SHP77 (cell line): ENCODE measurements at places on chromosomes 2 and 18.

DNA sequence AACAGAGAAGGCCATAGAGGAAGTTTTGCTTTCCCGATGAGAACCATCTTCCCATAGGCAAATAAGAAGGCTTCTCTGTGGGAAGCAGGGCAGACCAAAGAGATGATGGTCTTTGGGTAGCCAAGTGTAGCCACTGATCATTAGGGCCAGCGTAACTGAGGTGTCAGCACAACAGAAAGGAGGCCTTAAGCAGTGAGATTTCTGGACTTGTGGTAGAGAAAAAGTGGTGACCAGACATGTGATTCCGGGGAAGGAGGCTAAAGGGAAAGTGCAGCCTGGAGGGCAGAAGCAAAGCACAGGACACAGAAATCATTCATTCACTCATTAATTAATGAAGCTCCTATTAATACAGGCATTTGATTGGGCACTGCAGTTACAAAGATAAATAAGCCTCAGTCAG is 15.4 kb downstream of the EVA1A start:
- DNase-seq: no peak

GRCh38 chr2:170420961-170421687 is 243.2 kb downstream of the MYO3B start:
- DNase-seq: no peak

DNA sequence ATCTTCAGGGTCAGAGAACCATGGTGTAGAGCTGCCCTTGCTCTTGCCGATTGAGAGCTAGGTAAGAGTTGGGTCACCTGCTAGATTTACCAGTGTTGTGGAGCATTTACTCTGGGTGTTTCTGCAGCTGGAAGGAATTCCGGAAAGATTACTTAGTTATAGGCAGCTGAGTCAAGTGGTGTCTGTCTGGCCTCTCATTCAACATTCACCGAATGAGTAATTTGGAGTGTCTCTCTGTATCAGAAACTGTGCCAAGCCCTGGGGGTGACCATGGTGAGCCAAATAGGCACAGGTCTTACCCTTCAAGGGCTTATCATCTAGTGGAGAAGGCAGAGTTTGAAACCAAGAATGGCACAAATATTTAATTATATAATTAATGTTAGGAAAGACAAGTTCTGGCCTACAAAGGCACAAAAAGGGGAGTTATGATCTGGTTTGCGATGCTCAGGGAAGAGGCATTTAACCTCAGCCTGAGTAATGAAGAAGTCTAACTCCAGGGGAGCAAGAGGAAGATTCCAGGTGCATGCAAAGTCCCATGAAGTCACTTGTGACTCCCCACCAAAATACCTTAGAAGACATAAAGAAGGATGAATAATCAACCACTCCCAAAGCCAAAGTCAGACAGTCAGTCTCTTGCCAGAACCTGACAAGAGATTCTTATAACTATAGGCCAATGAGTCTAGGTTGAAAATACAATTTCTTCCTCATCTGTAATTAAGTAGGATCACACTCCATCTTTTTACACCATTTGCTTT is 12.5 kb downstream of the SETBP1 start:
- no peak for DNase-seq

DNA sequence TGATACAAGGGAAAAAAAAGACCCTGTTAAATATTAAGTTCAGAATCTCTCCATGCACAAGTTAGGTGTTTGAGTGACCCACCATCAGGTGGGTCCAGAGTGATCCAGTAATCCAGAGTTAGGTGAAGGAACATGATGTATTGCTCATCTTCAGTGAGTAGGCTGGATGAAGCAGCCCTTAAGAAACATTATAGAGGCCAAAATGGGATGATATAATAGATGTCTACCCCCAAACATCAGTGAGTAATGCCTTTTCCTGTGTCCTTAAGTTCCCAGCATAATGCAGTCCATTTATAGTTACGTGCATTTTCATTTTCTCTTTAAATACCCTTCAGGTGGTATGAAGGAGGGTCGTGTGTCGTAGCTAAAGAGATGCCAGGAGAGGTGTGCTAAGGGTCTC is 89.6 kb downstream of the MAP4K4 start:
- no peak for DNase-seq

- DNase-seq: no peak
Observed at GRCh38 chr2:69918401-69918800, 3.5 kb downstream of the MXD1 start.

DNA sequence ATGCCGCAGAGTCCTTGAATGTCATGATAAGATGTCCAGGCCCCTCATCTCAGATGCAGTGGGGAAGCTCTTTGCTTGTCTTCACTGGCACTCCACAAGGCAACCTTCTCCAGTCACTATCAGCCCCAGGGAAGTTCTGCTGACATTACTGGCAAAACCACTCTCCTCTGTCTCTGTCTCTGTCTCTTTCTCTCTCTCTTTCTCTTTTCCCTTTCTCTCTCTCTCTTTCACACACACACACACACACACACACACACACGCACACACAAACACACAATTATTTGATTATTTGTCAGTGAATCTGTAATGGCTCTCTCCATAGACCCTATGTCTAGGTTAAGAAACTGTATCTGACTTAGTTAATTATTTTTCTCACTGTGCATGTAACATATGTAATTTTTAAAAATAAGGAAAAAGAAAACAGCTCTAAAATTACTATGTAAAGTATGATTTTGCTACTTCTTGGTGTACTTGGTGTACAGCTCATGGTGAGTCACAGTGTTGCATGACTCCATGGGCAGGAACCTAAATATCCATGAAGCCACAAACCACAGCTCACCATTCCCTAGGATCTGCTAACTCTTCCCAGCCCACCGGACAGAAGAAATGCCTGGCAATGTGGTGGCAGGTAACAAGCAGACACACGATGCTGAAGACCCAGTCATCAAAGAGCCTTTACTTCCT is 594.9 kb upstream of the ID2 start:
- no peak for DNase-seq

DNA sequence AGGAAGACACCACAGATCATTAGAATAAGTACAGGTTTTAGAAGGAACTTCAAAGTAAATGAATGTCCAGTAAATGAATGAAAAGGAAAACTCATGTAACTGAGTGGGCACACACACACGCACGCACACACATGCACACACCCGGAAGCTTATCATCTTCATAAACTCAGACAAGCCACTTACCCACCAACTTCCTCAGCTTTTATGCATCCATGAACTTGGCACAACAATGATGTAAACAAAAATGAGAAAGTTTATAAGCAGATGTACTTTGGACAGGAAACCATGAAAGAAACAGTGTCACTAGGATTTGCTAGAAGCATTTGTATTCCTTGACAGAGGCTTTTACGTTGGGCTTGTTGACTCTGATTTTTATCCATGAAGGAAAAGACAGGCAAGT is 23.2 kb downstream of the RNF152 start:
- no peak for DNase-seq

GRCh38 chr18:78542204-78542603 is 437.4 kb upstream of the SALL3 start:
- DNase-seq: no peak

- DNase-seq: no peak
Observed at GRCh38 chr2:147512206-147512605, 332.6 kb upstream of the ACVR2A start.

DNA sequence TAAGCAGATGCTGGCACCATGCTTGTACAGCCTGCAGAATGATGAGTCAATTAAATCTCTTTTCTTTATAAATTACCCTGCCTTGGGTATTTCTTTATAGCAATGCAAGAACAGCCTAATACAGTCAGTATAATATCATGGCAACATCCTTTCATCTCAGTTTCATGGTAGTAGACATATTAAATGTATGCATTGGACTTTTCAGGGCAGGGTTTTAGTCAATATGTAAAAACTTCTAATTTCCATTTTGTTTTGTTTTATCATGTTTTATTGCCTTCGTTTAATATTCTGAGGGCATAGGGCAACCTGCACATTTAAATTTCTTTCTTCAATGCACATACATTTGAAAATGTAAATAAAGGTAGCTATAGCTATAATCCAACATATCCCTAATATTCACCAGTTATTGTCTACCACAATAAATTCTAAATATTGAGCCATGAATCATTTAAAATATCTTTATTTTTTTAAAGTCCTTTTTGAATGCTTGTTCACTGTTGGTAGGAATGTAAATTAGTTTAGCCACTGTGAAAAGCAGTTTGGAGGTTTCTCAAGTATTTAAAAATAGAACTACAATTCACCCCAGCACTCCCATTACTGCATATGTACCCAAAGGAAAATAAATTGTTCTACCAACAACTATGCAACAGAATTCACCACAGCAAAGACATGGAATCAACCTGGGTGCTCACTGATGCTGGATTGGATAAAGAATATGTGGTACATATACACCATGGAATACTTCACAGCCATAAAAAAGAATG is 41.8 kb upstream of the GRB14 start:
- no peak for DNase-seq

DNA sequence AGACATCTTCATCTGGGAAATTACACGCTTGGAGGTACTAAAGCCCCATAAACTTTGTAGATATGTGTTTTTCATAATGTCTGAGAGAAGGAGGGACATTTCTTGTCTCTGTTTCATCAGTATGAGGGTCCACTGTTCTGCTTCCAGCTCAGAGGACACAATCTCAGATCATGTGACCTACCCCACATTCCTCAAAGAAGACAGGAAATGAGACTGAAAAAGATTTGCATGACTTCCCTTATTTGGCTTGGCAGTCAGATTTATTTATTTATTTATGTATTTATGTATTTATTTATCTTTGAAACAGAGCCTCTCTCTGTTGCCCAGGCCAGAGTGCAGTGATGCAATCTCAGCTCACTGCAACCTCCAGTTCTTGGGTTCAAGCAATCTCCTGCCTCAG is 463.7 kb upstream of the RGPD4 start:
- no peak for DNase-seq

DNA sequence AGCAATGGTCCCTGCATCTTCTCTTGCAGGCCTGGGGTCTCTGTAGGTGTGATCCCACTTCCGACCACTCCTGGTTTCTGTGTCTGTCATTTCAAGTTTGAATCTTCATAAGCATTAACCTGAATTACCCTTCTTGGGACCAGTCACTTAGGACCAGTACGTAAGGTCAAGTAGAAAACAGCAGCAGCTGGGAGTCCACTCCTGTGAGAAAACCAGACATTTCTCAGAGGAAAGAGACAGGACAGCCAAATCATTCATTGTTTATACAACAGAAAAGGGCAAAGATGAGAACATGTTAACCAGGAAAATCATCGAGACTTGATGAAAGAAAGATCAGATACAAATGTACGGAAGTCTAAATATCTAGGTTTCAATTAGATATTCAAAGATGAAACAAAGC is 163.0 kb downstream of the MREG start:
- DNase-seq: no peak

DNA sequence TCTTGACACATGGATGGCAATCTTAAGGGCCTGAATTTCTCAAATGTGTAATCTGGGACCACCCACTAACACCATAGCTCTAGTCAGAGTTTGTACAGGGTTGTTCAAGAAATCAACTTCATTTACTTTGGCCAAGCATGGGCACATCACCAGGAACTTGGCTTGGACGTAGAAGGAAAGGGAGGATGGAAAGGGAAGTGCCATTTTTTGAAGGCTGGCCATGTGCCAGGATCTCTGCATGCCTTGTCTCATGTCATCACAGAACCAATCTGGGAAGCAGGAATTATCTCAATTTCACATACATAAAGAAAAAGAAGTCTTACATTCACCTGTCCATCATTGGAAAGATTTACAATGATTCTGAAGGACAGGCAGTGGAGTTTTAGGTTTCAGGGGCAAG is 128.1 kb downstream of the ANTXR1 start:
- DNase-seq: no peak

- peak; percentile 80 for DNase-seq
Observed at GRCh38 chr2:237291138-237291792, 122.7 kb downstream of the COL6A3 start.

DNA sequence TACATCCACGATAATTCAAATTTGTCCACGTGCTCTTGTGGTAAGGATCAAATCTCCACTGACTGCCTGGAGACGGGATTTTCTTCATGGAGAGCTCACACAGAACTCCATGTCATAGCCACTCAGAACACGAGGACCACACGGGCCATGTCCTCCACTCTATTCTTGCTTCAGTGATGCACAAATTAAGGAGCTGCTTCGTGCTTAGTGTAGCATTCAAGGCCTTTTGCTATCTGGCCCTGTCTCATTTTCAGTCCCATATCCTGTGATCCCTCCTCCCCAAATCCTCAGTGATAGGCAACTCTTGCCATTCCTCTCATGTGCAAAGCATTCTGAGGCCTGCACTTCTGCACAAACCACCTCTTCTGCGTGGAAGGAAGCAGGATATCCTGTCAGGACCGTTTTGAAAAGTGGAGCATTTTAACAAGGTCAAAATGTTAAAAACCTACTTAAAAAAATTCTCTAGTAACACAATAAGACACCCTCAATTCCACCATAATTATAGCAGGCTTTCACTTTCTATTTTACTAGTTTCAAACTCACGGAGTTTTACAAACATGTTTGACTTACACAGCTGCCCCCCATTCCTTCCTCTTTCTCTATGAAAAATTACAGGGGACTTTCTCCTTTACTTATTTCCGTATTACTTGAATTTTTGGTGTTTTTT is 35.2 kb downstream of the ST3GAL5 start:
- no peak for DNase-seq

DNA sequence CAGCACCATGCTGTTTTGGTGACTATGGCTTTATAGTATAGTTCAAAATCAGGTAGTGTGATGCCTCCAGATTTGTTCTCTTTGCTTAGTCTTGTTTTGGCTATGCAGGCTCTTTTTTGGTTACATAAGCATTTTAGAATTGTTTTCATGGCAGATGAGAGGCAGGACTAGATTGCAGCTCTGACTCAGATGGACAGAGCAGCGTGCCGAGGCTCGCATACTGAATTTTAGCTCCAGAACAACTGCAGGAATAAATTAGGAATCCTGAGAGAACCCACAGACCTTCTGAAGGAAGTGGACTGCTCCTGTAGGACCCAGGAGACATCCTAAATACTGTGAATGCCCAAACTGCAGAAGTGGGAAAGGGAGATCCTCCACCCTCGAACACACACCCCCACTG is 141.6 kb downstream of the NETO1 start:
- no peak for DNase-seq

GRCh38 chr2:75238670-75239330 is 39.5 kb upstream of the TACR1 start:
- DNase-seq: no peak

GRCh38 chr2:47725808-47726207 is 57.1 kb upstream of the MSH6 start:
- no peak for DNase-seq

DNA sequence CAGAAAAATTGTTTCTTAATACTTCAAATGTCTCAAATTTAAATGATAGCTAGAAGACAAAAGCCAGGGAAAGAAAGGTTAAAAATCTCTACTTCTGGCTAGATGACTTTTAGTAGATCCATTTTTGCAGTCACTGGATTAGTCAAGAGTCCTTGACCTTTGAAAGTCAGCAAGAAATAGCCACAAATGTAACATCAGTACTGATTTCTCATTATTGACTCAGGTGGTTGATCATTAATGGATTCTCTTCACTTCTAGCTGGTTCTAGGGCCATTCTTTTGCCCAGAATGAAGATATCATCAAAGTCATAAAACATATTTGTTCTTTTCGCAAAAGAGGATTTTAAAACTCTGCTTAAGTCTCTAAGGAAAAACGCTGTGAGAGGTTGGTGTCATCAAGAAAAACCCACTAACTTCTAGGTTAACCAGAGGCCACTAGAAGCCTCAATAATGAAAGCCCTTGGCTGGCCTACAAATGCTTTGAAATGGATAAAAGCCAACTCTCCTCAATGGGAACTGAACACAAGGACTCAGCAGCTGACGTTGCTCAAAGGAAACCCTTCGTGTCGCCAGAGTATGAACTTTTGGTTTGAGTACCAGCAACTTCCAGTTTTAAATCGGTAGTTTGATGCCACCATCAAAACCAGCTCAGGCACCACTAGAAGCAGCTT is 66.3 kb downstream of the IRS1 start:
- DNase-seq: no peak
